ENCODE measurements at places on chromosomes 2 and 18.

DNA sequence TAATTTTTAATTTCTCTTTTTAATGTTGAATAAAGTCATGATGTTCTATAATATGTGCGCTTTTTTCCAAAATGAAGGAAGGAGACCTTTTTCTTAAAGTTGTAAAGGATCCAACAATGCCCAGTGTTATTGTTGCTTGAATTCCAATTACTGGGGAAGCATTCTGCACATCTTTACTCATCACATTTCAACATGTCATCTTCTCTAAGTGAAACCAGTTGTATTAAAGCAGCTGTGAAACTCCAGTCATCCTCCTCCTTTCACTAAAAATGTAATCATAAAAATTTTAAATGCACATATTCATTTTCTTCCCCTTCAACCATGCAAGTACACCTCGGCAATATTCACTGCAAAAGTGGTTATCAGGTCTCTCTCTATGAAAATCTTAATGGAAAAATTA is 722.7 kb downstream of the TSN start:
- no peak for DNase-seq

DNA sequence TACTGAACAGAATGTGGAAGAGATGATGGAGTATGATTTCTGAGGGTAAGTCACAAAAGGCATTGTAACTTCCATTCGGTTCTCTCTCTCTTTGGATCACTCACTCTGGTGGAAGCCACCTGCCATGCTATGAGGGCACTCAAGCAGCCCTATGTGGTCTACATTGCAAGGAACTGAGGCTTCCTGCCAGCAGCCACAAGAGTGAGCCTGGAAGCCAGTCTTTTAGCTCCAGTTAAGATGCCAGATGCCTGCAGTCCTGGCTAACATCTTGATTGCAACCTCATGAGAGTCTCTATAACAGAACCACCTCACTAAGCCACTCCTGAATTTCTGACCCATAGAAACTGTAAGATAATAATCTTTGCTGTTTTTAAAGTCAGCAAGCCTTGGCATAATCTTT is 935.7 kb downstream of the LRP1B start:
- DNase-seq, result no peak

DNA sequence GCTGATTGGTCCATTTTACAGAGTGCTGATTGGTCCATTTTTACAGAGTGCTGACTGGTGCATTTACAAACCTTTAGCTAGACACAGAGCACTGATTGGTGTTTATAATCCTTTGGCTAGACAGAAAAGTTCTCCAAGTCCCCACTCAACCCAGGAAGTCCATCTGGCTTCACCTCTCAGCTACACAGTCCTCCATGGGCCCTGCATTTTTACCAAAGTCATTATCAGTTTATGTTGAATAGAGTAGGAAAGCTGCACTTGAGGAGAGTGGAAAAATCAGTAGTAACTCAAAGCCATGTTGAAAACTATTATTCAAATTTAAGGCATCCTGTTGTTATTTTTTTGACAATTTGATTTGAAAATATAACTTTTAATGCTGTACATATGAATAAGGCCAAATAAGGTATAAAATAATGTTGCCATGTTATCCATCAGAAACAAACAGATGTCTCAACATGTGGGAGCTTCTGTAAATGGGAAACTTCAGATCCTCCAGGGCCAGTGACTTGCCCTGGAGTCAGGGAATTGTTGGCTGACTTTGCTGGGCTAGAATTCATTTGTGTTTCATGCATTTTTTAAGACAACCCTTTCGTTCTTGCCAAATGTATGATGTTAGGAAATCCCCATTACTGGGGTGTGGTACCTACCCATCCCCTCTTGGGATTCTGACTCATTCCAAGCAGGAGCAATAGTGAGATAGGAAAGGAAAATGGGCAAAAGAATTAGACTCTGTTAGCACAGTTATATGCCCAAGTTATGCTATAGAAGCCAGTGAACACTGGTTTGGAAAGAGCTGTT is 37.8 kb upstream of the CCDC195 start:
- no peak for DNase-seq

DNA sequence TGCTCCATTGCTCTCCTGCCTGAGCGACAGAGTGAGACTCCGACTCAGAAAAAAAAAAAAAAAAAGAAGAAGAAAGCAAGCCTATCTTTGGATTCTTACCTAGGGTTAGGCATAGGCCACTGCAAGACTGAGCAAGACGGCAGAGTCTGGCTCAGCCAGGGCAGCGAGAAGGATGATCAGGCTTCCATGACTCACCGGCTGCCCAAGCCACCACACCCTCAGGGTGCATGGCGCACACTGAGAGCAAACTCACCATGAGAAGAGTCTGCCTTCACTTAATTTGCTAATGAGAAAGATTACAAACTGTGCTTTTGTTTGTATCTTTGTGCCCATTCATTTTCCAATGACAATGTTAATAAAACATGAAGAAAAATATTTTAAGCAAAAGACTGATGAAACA is 8.2 kb downstream of the FAM110C start:
- no peak for DNase-seq

GRCh38 chr2:224807153-224807964 is 91.2 kb upstream of the CCDC195 start:
- DNase-seq, result no peak

GRCh38 chr2:235044501-235045271 is 92.9 kb downstream of the SH3BP4 start:
- DNase-seq, result no peak

DNA sequence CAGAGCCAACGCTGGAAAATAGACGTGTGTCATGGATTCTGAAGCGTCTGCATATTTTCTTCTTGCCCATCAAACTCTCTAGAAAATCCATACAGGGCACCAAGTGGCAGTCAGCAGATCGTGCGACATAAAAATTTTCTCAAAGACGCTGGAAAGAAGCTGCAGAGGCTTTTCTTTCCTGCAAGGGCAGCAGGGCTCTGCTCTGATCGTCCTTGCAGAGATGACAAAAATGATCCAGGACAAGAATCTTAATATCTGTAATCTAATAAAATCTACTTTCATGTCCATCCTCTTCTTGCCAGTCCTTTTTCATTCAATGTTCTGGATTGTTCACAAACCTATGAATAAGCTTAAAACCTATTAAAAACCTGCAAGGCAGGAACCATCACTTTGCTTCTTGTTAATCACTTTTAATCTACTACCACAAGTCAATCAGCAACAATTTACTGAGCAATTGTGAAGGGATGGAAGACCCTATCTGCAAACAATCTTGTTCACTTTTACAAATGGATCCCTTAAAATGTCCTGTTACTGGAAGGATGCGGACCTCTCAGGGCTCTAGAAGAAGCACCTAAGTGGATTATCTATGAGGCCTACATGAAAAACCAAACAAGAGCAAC is 93.6 kb downstream of the MREG start:
- DNase-seq, result no peak

GRCh38 chr2:1784087-1784486 is 39.8 kb upstream of the PXDN start:
- no peak for DNase-seq

DNA sequence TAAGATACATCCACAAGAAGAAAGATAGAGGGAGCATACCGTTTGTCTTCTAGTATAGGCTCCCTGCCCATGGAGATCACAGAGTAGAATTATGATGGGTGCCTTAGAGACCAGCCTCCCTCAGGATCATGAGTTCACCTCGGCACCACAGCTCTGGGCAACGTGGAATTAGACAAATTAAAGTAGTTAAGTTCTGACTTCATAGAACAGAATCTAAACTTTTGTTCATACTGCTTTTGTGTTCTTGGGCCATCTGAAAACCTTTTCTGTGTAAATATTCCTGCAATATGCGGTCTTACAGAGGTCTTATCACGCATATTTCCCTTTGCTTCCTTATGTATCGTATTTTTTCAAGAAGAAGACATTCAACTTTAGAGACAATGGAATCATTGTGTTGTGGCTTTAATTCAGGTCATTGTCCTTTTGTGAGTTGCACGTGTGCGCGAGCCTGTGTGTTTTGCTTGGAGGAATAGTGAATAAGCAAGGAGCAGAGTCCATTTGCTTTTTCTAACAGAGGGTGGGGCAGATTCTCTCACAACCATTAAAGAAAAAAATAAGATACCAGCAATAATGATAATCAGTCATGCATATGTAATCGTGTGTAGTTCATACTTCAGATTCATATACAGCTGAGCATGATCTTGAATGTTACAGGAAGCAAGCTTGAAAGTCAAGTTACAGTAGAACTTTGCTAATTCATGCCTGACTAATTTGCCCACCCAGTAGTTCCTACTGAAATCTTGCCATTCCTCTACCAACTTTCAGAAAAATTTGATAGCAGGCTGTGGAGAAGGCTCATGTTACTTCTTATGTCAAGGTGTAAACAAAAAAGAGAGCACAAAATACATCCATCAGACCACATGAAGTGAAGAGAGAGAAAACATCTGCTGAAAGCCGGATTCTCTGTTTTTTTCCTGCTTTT is 243.6 kb downstream of the NEDD4L start:
- no peak for DNase-seq

DNA sequence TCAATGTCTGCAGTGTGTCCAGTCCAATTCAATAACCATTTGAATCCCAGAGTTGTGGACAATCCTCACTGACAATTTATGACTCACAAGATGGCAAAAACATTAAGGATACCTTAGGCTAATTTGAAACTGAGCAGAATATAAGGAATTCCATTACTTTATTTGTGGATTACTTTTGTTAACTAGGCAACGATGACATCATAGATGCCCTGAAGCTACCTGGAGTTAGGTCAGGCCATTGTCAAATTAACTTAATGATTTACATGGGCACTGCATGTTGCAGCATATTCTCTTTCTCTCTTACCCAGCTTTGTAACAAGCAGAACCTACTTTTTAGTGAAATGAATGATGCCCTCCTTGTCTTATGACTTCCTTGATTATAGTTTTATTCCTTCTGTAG is 100.0 kb upstream of the CDCA7 start:
- no peak for DNase-seq

DNA sequence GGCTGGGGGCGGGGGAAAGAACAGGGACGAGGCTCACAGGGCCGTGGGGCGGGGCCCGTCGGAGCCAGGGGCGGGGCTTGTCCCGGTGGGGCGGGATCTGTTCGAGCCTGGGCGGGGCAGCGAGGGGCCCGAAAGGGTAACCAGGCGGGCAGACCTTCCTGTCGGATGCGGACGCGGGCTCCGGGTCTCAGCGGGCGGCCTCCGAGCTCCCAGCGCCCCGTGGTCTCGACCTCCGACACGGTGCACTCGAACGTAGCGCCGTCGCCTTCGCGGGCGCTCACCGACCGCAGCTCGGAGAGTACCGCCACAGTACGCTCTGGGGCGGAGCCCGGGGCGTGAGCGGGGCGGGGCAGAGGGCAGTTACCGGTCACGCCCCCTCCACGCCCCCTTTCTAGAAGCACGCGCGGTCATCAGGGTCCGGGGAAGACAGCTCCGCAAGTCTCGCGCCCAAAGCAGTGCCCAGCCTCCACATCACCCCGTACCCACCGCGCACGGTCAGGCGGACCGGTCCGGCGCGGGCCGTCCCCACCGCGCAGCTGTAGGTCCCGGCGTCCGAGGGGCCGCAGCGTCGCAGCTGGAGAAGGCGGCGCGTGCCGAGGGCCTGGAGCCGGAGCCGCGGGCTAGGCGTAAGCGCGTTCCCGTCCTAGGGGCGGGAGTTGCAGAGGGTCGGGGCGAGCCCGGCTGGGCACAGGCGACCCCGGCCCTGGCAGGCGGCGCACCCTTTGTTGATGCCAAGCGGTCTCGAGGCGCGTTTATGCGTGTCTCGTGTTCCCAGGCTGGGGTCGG is 8.7 kb downstream of the TMEM198 start:
- peak; percentile 68 for DNase-seq

GRCh38 chr2:158828378-158829164 is 33.5 kb downstream of the DAPL1 start:
- no peak for DNase-seq

GRCh38 chr2:605674-606608 is 71.3 kb downstream of the TMEM18 start:
- no peak for DNase-seq

DNA sequence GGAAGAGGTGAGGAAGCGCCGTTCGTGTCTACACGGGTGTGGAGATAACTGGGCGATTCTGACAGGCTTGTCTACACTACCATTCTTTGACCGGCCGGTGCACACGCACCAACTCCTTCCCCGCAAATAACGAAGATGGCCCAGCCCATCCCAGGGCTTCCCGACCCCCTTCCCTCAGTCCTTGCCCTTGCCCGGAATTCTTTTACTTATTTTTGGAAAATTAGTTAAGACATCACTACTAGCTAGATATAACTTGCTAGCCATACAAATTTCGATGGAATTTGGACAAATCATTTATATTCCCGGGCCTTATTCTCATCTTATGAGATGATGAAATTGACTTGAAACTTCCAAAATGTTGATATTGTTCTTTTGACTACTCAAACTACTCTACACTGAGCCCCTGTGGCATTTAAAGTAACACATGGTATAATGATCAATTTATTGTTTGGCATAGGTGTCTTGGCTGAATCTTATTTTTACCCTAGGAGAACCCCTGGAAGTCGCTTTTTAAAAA is 1.3 kb downstream of the ERICH2 start:
- DNase-seq, result no peak

GRCh38 chr2:192267484-192267883 is 72.8 kb upstream of the TMEFF2 start:
- no peak for DNase-seq

DNA sequence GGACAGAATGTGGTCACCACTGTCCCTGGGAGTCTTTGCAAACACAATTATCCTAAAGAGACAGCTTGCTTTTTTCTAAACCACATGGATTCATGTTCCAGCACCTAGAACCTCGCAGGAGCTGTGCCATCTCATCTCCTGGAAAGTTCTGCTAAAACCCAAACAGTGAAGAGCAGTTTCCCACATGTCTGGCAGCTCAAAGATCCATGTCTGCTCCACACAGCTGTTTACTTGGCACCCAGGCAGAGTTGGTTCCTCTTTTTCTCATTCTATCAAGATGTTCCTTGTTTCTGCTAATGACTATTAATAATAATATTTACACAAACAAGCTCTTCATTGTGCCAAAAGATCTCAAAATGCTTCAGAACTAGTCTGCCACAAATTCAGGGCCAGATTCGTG is 30.1 kb upstream of the PID1 start:
- DNase-seq, result no peak

- DNase-seq, result no peak
Observed at GRCh38 chr2:104078431-104079157, 775.3 kb upstream of the POU3F3 start.

GRCh38 chr18:29434650-29435049 is 1257.7 kb upstream of the CDH2 start:
- no peak for DNase-seq

DNA sequence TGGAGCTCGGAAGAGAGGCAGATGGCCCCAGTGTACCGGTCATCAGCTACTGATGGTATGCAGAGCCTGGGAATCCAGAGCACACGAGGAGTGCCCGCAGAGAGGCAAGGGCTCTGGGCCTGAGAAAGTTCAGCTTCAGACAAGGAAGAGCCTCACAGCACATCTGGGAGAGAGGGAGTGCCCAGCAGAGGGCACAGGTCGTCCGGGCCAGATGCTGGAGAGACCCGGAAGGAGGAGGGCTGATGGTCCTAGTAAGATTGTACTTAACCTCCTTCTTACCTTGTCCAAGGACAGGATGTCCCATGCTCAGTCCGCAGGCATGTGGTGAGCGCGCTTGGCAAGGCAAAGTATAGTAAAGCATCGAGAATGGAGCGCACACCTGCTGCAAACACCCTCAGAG is 24.4 kb upstream of the CHMP1B start:
- DNase-seq, result no peak

GRCh38 chr2:191693778-191694177 is 15.8 kb downstream of the NABP1 start:
- DNase-seq, result no peak

GRCh38 chr2:181890271-181890670 is 1.3 kb upstream of the ITPRID2 start:
- no peak for DNase-seq

GRCh38 chr2:74646834-74647482 is 1.2 kb downstream of the M1AP start:
- DNase-seq, result no peak
